ENCODE measurements at places on chromosomes 2 and 18. TPM values are rescaled to one million over a fixed set of nuclear protein-coding genes. Genes with fewer than 3 reads are reported as not detected.

GRCh38 chr2:168892327-168892726 is 2.1 kb upstream of the SPC25 start:
- no peak overlapping the region for H3K4me3 ChIP-seq
- DNase-seq: no peak
- no peaks in the 10 kb centered on the region for H3K36me3 ChIP-seq
- H3K4me1 ChIP-seq: peaks cover 18% of the 10 kb centered on the region

DNA sequence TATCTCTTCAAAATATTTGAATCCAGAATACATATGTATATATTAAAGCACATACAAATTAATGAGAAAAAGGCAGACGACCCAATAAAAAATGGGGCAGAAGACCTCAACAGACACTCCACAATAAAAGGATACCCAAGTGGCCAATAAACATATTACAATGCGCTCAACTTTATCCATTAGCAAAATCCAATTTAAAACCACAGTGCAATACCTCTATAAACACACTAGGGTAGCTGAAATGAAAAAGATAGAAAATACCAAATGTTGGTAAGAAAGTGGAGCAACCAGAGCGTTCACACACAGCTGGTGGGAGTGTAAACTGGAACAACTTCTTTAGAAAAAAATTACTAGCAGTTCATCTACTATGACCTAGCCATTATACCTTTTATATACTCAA is 75.3 kb downstream of the CCDC148 start:
- peaks cover 3% of the 10 kb centered on the region for H3K4me1 ChIP-seq
- no peaks in the 10 kb centered on the region for H3K27me3 ChIP-seq
- DNase-seq: no peak
- no peak overlapping the region for H3K27ac ChIP-seq
- no peak overlapping the region for H3K4me3 ChIP-seq

Gene DLX1
- total RNA-seq: 6.7 TPM

DNA sequence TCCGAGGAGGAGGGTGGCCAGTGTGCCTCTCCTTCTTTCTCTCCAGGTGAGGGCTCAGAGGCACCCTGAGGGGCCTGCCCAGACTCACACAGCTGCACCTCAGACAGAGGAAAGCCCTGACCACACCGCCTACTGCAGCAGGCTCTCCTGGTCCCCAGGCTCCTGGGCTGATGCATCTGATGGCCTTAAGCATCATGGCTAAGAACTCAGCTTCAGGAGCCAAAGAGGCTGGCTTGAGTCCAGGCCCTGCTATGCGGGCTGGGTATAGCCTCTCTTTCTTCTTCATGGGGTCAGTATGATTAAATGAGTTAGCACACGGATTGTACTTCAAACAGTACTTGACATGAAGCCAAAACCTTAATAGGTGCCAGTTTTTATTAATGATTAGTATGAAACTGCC is 89.6 kb downstream of the TGFA start:
- H3K4me3 ChIP-seq: no peak overlapping the region
- no peaks in the 10 kb centered on the region for H3K36me3 ChIP-seq
- no peak overlapping the region for H3K27ac ChIP-seq

DNA sequence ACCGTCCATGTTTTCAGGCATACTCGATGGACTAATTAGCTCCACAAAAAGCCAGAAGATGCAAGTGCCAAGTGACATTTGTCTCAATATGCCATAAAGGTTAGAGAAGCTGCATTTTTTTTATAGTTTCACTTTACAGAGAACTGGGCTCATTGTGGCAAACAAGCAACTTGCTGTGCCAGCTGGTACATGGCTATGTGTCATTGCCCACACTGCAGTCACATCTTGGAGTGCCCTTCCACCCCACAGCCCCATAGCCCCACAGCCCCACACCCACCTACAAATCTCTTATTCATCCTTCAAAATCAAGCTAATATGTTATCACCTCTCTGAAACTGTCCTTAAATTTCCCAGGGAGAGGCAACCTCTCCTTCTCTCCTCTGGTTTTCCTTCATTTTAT is 451.9 kb downstream of the ARHGAP15 start:
- no peaks in the 10 kb centered on the region for H3K27me3 ChIP-seq
- peaks cover 35% of the 10 kb centered on the region for H3K4me1 ChIP-seq
- no peak overlapping the region for H3K4me3 ChIP-seq
- no peak for DNase-seq

- H3K4me1 ChIP-seq: peaks cover 4% of the 10 kb centered on the region
- H3K36me3 ChIP-seq: peaks cover 26% of the 10 kb centered on the region
- no peaks in the 10 kb centered on the region for H3K27me3 ChIP-seq
- no peak for DNase-seq
- no peak overlapping the region for H3K4me3 ChIP-seq
These were observed 74.8 kb downstream of the DYSF start for GRCh38 chr2:71528131-71528591.

Gene LDAH
- 18.1 TPM for total RNA-seq

Gene GCG
- total RNA-seq: 0.31 TPM

Gene THUMPD2
- total RNA-seq: 7.7 TPM

DNA sequence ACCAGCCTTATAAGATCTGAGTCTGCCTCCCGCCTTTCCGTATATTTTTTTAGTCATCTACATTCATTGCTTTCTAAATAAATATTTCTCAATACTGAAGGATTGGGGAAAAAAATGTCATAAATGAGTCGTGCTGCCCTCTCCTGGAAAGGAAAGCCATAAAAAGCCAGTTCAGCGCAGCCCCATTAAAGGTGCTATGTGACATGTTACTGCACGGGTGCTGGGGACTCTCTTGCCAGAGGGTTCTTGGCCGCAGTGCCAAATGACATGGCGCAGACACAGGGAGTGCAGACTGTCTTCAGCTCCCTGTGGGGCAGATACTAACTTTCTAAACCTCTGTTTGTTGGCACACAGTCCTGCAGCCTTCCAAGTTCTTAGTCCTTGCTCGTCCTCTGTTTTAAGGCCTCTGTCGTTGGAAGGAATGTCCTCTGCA is 53.7 kb upstream of the MAP3K20 start:
- H3K27ac ChIP-seq: no peak overlapping the region
- peaks cover 1% of the 10 kb centered on the region for H3K4me1 ChIP-seq

GRCh38 chr2:200616656-200617055 is 30.8 kb downstream of the AOX1 start:
- no peak overlapping the region for H3K4me3 ChIP-seq
- no peak overlapping the region for H3K27ac ChIP-seq
- peaks cover 30% of the 10 kb centered on the region for H3K4me1 ChIP-seq
- DNase-seq: no peak

Gene LIPG
- 1.5 TPM for total RNA-seq

Gene FBXO15
- total RNA-seq: 0.92 TPM

DNA sequence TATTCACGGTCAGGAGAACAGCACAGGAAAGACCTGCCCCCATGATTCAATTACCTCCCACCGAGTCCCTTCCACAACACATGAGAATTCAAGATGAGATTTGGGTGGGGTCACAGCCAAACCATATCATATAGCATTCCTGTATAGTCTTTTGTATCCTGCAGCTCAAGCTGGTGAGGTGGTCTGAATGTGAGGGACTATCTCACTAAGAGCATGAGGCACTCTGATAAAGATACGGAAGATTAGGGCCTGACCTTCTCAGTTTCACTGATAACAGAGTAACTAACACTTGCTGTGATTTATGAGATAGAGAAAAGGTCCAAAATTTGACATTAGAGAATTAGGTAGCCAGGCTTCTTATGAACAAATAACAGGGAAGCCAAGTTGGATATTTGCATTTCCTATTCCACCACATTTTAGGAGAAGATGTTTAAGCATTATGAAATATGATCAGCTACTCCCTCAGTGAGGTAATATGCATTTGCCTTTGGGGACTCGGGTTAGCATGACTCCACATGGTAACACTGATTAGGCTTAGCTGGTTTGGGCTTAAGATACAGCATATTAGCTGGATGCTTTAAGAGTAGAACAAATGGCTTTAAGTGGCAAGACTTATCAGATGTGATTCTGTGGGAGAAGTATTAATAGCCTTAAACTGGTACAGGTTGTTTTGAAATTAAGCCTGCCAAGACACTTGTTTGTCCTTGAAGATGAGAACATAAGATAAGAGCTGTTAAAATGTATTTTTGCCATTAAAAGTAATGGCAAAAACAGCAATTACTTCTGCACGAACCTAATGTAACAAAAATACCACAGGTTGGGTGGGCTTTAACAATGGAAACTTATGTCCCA is 106.9 kb upstream of the MSTN start:
- H3K27ac ChIP-seq: no peak overlapping the region
- no peak overlapping the region for H3K4me3 ChIP-seq
- no peak for DNase-seq
- H3K27me3 ChIP-seq: no peaks in the 10 kb centered on the region
- peaks cover 4% of the 10 kb centered on the region for H3K36me3 ChIP-seq

GRCh38 chr2:98474979-98475632 is 30.4 kb downstream of the INPP4A start:
- H3K27ac ChIP-seq: no peak overlapping the region
- H3K27me3 ChIP-seq: no peaks in the 10 kb centered on the region
- H3K36me3 ChIP-seq: no peaks in the 10 kb centered on the region
- peaks cover 39% of the 10 kb centered on the region for H3K4me1 ChIP-seq

Gene MYO7B
- total RNA-seq: 0.31 TPM

- H3K27me3 ChIP-seq: no peaks in the 10 kb centered on the region
- H3K4me1 ChIP-seq: peaks cover 22% of the 10 kb centered on the region
- DNase-seq: no peak
- H3K27ac ChIP-seq: no peak overlapping the region
These were observed 149.2 kb downstream of the TSN start for GRCh38 chr2:121904656-121905055.

GRCh38 chr18:38552732-38553321 is 987.2 kb upstream of the CELF4 start:
- no peak overlapping the region for H3K4me3 ChIP-seq
- DNase-seq: no peak
- no peaks in the 10 kb centered on the region for H3K36me3 ChIP-seq

GRCh38 chr2:86482034-86482433 is 40.9 kb downstream of the KDM3A start:
- no peak for DNase-seq
- H3K27ac ChIP-seq: no peak overlapping the region
- H3K4me3 ChIP-seq: no peak overlapping the region
- peaks cover 8% of the 10 kb centered on the region for H3K4me1 ChIP-seq

Gene GPR45
- not detected for total RNA-seq

DNA sequence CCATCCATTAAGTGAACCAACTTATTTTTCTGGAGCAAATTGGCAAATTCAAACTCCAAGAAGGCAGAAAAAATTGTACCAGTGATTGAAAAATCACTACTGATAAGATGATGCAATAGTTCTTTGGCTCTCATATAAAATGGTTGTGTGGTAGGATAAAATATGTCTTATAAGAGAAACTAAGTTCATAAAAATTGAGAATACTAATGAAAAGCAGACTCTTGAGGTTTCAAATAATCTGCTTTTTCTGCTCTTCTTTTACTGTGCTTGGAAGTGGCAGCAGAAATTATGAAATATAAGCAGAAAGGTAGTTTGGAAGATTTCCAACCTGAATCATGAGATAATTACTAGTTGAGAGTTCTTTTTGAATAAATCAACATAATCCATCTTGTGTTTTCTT is 61.9 kb downstream of the PPP1R1C start:
- H3K27me3 ChIP-seq: no peaks in the 10 kb centered on the region
- no peaks in the 10 kb centered on the region for H3K36me3 ChIP-seq

- no peak for DNase-seq
- H3K4me3 ChIP-seq: no peak overlapping the region
- no peaks in the 10 kb centered on the region for H3K4me1 ChIP-seq
- H3K27me3 ChIP-seq: peaks cover 3% of the 10 kb centered on the region
- no peak overlapping the region for H3K27ac ChIP-seq
- no peaks in the 10 kb centered on the region for H3K36me3 ChIP-seq
These were observed 32.1 kb upstream of the DYNAP start for GRCh38 chr18:54558609-54559585.

GRCh38 chr18:74790451-74790850 is 192.8 kb downstream of the ZNF407 start:
- H3K4me3 ChIP-seq: no peak overlapping the region
- H3K4me1 ChIP-seq: peaks cover 14% of the 10 kb centered on the region
- no peak overlapping the region for H3K27ac ChIP-seq
- H3K27me3 ChIP-seq: no peaks in the 10 kb centered on the region
- H3K36me3 ChIP-seq: peaks cover 3% of the 10 kb centered on the region

Gene LYPD1
- total RNA-seq: 4.1 TPM

- no peak overlapping the region for H3K27ac ChIP-seq
- H3K4me1 ChIP-seq: peaks cover 10% of the 10 kb centered on the region
- H3K27me3 ChIP-seq: no peaks in the 10 kb centered on the region
- no peak for DNase-seq
- no peaks in the 10 kb centered on the region for H3K36me3 ChIP-seq
These were observed 102.5 kb downstream of the CHN1 start for GRCh38 chr2:174902506-174903263.

GRCh38 chr2:219747637-219748036 is 120.2 kb downstream of the SLC4A3 start:
- H3K27me3 ChIP-seq: peaks cover 6% of the 10 kb centered on the region
- no peaks in the 10 kb centered on the region for H3K36me3 ChIP-seq
- H3K27ac ChIP-seq: no peak overlapping the region
- H3K4me1 ChIP-seq: no peaks in the 10 kb centered on the region
- no peak overlapping the region for H3K4me3 ChIP-seq
- no peak for DNase-seq

GRCh38 chr2:240323601-240324291 is 111.7 kb upstream of the GPC1 start:
- H3K4me1 ChIP-seq: peaks cover 38% of the 10 kb centered on the region
- no peaks in the 10 kb centered on the region for H3K36me3 ChIP-seq
- DNase-seq: no peak
- no peak overlapping the region for H3K4me3 ChIP-seq
- no peaks in the 10 kb centered on the region for H3K27me3 ChIP-seq

DNA sequence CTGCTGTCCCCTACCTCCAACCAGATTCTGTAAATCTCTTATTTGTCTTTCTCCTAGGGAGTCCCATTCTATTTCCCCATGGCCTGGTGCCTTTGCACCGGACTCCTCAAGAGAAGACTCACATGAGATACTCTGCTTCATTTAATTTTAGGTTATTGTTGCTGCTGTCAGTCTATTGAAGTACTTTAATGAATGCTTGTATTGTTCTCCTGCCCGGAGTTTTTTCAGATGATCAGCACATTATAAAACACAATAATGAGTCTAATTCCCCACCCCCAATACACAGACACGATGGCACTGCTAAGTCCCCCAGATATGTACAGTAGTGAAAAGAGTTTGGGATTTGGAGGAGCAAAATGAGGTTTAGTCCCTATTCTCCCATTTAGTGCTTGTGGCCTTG is 58.9 kb downstream of the HAUS1 start:
- H3K36me3 ChIP-seq: no peaks in the 10 kb centered on the region
- H3K27ac ChIP-seq: no peak overlapping the region
- no peaks in the 10 kb centered on the region for H3K27me3 ChIP-seq
- no peak for DNase-seq
- H3K4me3 ChIP-seq: no peak overlapping the region
- H3K4me1 ChIP-seq: peaks cover 11% of the 10 kb centered on the region

GRCh38 chr18:44582456-44582855 is 98.2 kb upstream of the SETBP1 start:
- peaks cover 36% of the 10 kb centered on the region for H3K4me1 ChIP-seq
- H3K36me3 ChIP-seq: no peaks in the 10 kb centered on the region
- H3K27me3 ChIP-seq: no peaks in the 10 kb centered on the region
- H3K27ac ChIP-seq: no peak overlapping the region

- no peak overlapping the region for H3K4me3 ChIP-seq
- no peak for DNase-seq
- H3K27ac ChIP-seq: peak overlapping the region; percentile 87
- no peaks in the 10 kb centered on the region for H3K27me3 ChIP-seq
- H3K36me3 ChIP-seq: peaks cover 23% of the 10 kb centered on the region
These were observed 74.1 kb downstream of the ATP8B1 start for GRCh38 chr18:57728941-57729511.

GRCh38 chr2:106853631-106854030 is 32.3 kb downstream of the ST6GAL2 start:
- no peaks in the 10 kb centered on the region for H3K27me3 ChIP-seq
- DNase-seq: no peak
- H3K4me3 ChIP-seq: no peak overlapping the region

- peaks cover 26% of the 10 kb centered on the region for H3K4me1 ChIP-seq
- peaks cover 17% of the 10 kb centered on the region for H3K36me3 ChIP-seq
- H3K4me3 ChIP-seq: no peak overlapping the region
- no peaks in the 10 kb centered on the region for H3K27me3 ChIP-seq
- no peak for DNase-seq
- H3K27ac ChIP-seq: peak overlapping the region; percentile 95
These were observed 105.5 kb downstream of the NOL10 start for GRCh38 chr2:10584242-10584753.

All from chondrocyte (in vitro differentiated cells).